Fibroblast of lung (primary cell): ENCODE measurements at places on chromosomes 12 and 14. TPM values are rescaled to one million over a fixed set of nuclear protein-coding genes. Genes with fewer than 3 reads are reported as not detected.
A peak's percentile ranks its signal among the peaks of the same experiment; 100 is the strongest.

DNA sequence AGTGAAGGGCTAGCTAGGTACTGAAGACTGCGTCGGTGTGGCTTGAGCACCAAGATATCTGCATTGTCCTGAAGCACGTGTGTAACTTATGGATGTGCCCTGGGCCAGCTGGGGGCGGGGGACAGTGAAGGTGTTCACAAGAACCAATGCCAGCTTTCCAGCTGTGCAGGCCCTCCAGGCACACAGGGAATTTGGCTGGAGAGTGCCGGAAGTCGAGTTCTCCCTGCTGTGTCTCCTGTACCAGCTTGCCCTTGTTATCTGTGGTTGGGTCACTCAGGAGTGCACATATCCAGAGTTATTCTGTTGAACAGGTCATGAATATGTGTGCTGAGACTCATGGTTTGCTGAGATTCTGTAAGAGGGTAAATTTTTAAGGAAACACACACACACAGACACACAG, 75.9 kb upstream of the CRY1 start:
- no peak overlapping the region for H3K27ac ChIP-seq
- H3K36me3 ChIP-seq, result no peaks in the 10 kb centered on the region
- H3K4me1 ChIP-seq, result no peaks in the 10 kb centered on the region

Gene MAP1LC3B2
- total RNA-seq, result 0.51 and 1.2 TPM in 2 replicates

Gene TAS2R7
- not detected in 2 replicates for total RNA-seq

DNA sequence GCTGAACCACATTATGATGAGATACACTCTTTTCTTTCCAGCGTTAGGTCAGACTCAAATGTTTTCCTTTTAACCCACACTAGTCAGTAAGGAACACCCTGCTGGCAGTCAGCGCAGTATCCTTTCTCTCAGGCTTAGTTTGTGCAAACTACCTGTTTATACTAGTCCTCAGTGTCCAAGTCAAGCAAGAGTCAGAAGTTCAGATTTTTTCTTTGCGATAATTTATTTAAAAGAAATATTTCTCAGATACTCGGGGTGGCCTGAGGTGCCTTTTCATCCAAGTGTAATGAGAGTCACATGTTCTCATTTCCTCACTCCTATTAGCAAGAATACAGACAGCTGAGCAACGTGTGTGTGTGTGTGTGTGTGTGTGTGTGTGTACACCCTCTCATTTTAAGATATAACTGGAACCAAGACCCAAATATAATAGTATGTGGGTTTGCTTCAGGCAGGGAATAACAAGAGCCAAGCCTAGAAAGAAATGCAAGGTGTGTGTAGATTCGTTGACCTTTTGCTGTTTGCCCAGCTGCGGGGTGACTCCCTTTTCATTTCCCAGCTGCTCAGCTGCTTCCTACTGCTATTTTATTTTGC, 182.7 kb downstream of the KICS2 start:
- H3K4me1 ChIP-seq, result peaks cover 11% of the 10 kb centered on the region
- no peak overlapping the region for H3K4me3 ChIP-seq
- peak overlapping the region; percentile 42 for H3K27ac ChIP-seq

- peaks cover 37% of the 10 kb centered on the region for H3K4me1 ChIP-seq
- peak overlapping the region; percentile 4 for H3K4me3 ChIP-seq
- H3K27me3 ChIP-seq, result no peaks in the 10 kb centered on the region
These were observed 42.9 kb upstream of the ATP23 start for GRCh38 chr12:57898308-57898970.

Gene TAS2R42
- total RNA-seq, result not detected in 2 replicates

DNA sequence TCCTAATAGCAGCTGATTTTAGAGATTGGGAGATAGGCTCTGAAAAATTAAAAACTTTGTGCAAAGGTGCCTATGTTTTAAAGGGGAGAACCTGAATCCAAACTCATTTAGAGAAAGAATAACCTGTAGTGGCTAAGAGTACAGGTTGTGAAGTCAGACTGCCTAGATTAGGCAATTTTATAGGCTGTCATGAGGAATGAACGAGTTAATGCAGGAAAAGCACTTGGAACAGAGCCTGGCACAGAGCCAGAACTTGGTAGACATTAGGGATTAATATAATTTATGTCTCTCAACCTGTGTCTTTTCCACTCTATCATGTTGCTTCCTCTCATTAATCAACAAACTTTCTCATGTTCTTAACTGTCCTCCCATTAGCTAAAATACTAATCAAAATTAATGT, 98.1 kb downstream of the WIF1 start:
- no peaks in the 10 kb centered on the region for H3K4me1 ChIP-seq
- H3K4me3 ChIP-seq, result no peak overlapping the region
- no peaks in the 10 kb centered on the region for H3K36me3 ChIP-seq
- DNase-seq, result no peak
- no peaks in the 10 kb centered on the region for H3K27me3 ChIP-seq
- H3K27ac ChIP-seq, result no peak overlapping the region

Gene PPP1R12A
- 120 and 139 TPM in 2 replicates for total RNA-seq

GRCh38 chr14:75113932-75114539, 12.8 kb downstream of the NEK9 start:
- H3K27me3 ChIP-seq, result no peaks in the 10 kb centered on the region
- no peak overlapping the region for H3K4me3 ChIP-seq
- H3K36me3 ChIP-seq, result peaks cover 9% of the 10 kb centered on the region
- no peaks in the 10 kb centered on the region for H3K4me1 ChIP-seq
- no peak overlapping the region for H3K27ac ChIP-seq

- H3K4me3 ChIP-seq, result no peak overlapping the region
- no peak overlapping the region for H3K27ac ChIP-seq
- peak; percentile 9 for DNase-seq
- no peaks in the 10 kb centered on the region for H3K27me3 ChIP-seq
- H3K4me1 ChIP-seq, result no peaks in the 10 kb centered on the region
These were observed 135.8 kb downstream of the SLC8A3 start for GRCh38 chr14:70052990-70053389.

DNA sequence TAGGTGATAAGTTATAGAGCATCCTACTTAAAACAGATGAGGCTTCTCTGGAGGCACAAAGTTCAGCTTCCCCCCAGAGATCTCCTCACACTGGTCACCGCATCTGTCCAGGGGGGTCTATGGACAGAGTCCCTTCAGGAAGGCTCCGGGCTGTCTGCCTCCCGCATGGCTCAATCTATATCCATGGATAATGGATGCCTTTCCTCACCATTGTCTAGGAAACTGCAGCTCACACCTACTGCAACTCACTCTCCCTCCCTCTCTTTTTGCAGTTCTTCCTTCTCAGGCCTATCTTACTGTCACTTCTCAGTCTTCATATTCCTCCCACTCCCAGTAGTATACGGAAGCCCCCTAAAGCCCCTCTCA, 100.6 kb upstream of the BCL2L14 start:
- H3K27me3 ChIP-seq, result peaks cover 3% of the 10 kb centered on the region
- no peaks in the 10 kb centered on the region for H3K36me3 ChIP-seq
- H3K4me1 ChIP-seq, result no peaks in the 10 kb centered on the region
- H3K27ac ChIP-seq, result no peak overlapping the region

Gene AICDA
- not detected in 2 replicates for total RNA-seq

GRCh38 chr12:12807970-12808702, 5.0 kb upstream of the DDX47 start:
- H3K27me3 ChIP-seq, result no peaks in the 10 kb centered on the region
- no peaks in the 10 kb centered on the region for H3K36me3 ChIP-seq
- peak; percentile 38 for DNase-seq
- H3K27ac ChIP-seq, result peak overlapping the region; percentile 76
- H3K4me3 ChIP-seq, result no peak overlapping the region
